ENCODE measurements at places on chromosomes 3 and 15.

- no peak overlapping the region for H3K27ac ChIP-seq
- H3K4me3 ChIP-seq, result no peak overlapping the region
- no peak for DNase-seq
- no peaks in the 10 kb centered on the region for H3K36me3 ChIP-seq
- H3K27me3 ChIP-seq, result no peaks in the 10 kb centered on the region
Observed at GRCh38 chr3:43038010-43038409, 58.9 kb downstream of the GASK1A start.

- H3K4me1 ChIP-seq, result no peaks in the 10 kb centered on the region
- H3K4me3 ChIP-seq, result no peak overlapping the region
- H3K27ac ChIP-seq, result no peak overlapping the region
- no peaks in the 10 kb centered on the region for H3K36me3 ChIP-seq
- DNase-seq, result no peak
Observed at GRCh38 chr3:94291686-94292085, 228.8 kb downstream of the NSUN3 start.

DNA sequence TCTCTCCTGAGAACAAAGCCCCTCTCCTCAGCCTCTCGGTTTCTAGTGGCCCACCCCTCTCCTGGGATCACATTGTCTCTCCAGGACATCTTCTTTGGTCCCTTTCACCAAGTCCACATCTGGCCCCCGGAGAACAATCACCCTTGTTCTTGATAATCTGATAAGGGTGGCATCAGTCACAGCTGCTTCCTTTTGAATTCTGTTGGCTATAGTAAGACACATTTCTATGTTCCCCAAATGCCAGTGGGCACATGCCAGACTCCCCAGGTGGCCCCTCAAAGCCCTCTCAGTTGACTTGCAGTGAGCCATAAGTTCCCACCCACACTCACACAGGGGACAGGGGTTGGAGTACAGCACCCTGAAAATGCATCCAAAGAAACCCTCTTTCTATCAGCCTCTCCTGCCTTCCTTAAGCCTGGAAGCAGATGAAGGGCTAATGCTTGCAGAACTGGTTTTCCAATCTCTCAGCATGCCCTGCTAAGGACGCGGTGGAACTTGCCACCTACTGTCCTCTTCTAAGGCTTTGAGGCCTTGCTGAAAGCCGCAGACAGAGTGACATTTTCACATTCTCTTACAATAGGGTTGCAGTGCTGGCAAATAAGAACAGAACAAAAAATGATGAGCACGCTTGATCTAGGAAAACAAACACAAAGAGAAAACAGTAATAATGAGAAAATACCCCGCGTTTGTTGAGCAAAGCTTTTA, 101.3 kb upstream of the SLCO3A1 start:
- H3K36me3 ChIP-seq, result no peaks in the 10 kb centered on the region
- H3K27me3 ChIP-seq, result no peaks in the 10 kb centered on the region

DNA sequence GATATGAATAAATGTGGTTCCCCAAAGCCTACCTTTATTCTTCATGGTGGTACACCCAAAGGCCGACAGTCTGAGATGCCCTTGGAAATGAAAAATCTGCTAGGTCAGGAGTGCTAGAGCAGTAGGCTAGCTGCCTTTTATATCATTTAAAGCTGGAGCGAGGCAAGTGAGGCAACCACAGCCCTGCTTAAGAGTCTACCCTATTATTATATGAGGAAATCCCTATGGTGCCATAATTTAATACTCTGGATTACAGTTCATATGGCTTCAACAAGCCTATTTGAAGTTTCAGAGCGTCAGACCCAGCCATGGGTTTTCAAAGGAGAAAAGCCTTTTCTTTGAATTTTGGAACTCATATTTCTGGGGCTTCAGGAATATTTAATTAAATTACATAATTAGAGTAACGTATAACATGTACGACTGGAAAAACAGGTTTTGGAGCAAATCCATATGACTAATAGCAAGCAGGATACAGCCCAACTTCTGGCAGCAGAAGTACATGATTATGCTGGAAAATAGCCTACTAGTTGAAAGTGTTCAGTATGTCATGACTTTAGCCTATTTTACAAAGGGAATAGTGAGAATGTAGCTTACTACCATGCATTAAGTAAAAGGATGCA, 18.0 kb upstream of the SLTM start:
- no peak overlapping the region for H3K27ac ChIP-seq
- H3K4me1 ChIP-seq, result peaks cover 4% of the 10 kb centered on the region

DNA sequence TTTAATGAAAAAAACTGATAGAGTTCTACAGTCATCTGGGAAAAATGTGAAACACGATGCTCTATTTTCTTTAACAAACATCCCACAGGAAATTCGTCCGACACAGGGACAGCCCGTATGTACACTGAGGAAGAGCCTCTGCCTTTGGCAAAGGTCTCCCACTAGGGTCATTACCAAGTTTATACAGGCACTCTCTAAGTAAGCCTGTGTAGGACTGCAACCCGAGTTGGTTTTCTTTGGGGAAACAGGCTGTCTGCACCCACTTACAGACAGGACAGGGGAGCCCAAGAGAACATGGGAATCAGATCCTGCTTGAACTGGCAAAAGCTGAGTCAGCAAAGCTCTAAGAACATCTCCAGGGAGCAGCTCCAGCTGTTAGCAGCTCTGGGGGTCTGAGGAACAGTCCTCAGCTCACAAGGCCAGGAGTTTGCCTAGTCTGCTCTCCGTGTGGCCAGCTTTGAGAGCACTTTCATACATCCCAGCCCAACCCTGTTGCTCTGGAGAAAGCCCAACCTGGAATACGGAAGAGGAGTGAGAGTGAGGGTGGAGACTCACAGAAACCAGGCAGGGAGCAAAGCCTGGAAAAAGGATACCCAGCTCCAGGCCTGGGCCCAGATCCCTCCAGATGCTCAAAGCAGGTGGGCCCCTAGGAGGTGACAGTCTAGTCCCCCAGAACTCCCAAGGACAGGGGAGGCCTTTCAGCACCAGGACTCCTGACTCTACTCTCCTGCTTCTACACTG, 1.9 kb downstream of the TBC1D2B start:
- H3K27me3 ChIP-seq, result no peaks in the 10 kb centered on the region
- DNase-seq, result no peak
- no peak overlapping the region for H3K27ac ChIP-seq
- no peak overlapping the region for H3K4me3 ChIP-seq

GRCh38 chr3:21417991-21418390, 333.0 kb downstream of the ZNF385D start:
- H3K27ac ChIP-seq, result no peak overlapping the region
- no peaks in the 10 kb centered on the region for H3K36me3 ChIP-seq
- H3K4me3 ChIP-seq, result no peak overlapping the region
- no peaks in the 10 kb centered on the region for H3K27me3 ChIP-seq
- no peak for DNase-seq

DNA sequence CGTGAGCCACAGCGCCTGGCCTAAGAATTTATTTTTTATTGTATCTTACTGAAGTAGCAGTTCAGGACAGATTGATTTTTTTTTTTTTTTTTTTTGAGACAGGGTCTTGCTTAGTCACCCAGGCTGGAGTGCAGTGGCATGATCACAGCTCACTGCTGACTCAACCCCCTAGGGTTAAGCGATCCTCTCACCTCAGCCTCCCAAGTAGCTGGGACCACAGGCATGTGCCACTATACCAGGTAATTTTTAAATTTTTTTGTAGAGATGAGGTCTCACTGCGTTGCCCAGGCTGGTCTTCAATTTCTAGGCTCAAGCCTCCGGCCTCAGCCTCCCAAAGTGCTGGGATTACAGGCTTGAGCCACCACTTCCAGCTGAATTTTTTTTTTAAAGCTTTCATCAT, 99.8 kb upstream of the HERC1 start:
- no peaks in the 10 kb centered on the region for H3K4me1 ChIP-seq
- no peak overlapping the region for H3K4me3 ChIP-seq
- H3K27ac ChIP-seq, result no peak overlapping the region
- DNase-seq, result no peak
- no peaks in the 10 kb centered on the region for H3K36me3 ChIP-seq
- H3K27me3 ChIP-seq, result no peaks in the 10 kb centered on the region

GRCh38 chr3:12193485-12194165, 34.9 kb upstream of the TIMP4 start:
- H3K27ac ChIP-seq, result no peak overlapping the region
- no peak overlapping the region for H3K4me3 ChIP-seq
- H3K27me3 ChIP-seq, result no peaks in the 10 kb centered on the region
- no peak for DNase-seq

GRCh38 chr3:23431764-23432163, 228.6 kb downstream of the UBE2E2 start:
- no peak for DNase-seq
- H3K4me3 ChIP-seq, result no peak overlapping the region
- no peak overlapping the region for H3K27ac ChIP-seq
- no peaks in the 10 kb centered on the region for H3K36me3 ChIP-seq
- peaks cover 10% of the 10 kb centered on the region for H3K4me1 ChIP-seq
- no peaks in the 10 kb centered on the region for H3K27me3 ChIP-seq

- DNase-seq, result no peak
- H3K27ac ChIP-seq, result no peak overlapping the region
- H3K27me3 ChIP-seq, result peaks cover 8% of the 10 kb centered on the region
- no peaks in the 10 kb centered on the region for H3K4me1 ChIP-seq
- H3K36me3 ChIP-seq, result no peaks in the 10 kb centered on the region
Observed at GRCh38 chr15:89490814-89491315, 5.5 kb downstream of the RHCG start.

GRCh38 chr3:147937341-147937740, 528.2 kb downstream of the ZIC1 start:
- H3K4me1 ChIP-seq, result peaks cover 8% of the 10 kb centered on the region
- H3K27me3 ChIP-seq, result no peaks in the 10 kb centered on the region
- H3K36me3 ChIP-seq, result no peaks in the 10 kb centered on the region

GRCh38 chr3:81732642-81733041, 28.8 kb downstream of the GBE1 start:
- no peak for DNase-seq
- no peak overlapping the region for H3K4me3 ChIP-seq
- H3K4me1 ChIP-seq, result no peaks in the 10 kb centered on the region
- H3K27ac ChIP-seq, result no peak overlapping the region

DNA sequence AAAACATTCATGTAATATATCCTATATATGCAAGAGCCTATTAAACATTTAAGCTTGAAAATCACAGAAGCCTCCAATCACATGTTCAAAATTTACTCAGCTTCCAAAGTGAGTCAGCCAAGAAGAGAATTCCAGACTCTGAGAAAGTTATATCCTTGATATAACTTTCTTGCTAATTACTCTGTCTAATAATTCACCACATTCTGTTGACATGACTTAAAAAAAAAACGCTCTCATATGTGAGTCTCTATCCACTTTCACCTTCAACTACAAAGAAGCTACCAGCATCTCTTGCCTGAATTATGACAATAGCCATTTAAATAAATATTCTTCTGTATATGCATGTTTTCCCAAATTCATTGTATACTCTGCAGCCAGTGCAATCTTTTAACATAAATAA, 1116.3 kb upstream of the CADM2 start:
- H3K4me3 ChIP-seq, result no peak overlapping the region
- H3K36me3 ChIP-seq, result no peaks in the 10 kb centered on the region
- no peaks in the 10 kb centered on the region for H3K4me1 ChIP-seq
- no peak overlapping the region for H3K27ac ChIP-seq
- H3K27me3 ChIP-seq, result no peaks in the 10 kb centered on the region

GRCh38 chr15:90851114-90851513, 17.3 kb upstream of the FURIN start:
- no peaks in the 10 kb centered on the region for H3K4me1 ChIP-seq
- no peak overlapping the region for H3K4me3 ChIP-seq
- H3K36me3 ChIP-seq, result no peaks in the 10 kb centered on the region
- no peak for DNase-seq

GRCh38 chr3:134029734-134030378, at the start of gene SLCO2A1:
Gene SLCO2A1 (minus strand): TSS chr3:134029925. CDS start chr3:134029802, 123 bp downstream.
- peak within 1 kb of the TSS; percentile 57 for H3K4me3 ChIP-seq

DNA sequence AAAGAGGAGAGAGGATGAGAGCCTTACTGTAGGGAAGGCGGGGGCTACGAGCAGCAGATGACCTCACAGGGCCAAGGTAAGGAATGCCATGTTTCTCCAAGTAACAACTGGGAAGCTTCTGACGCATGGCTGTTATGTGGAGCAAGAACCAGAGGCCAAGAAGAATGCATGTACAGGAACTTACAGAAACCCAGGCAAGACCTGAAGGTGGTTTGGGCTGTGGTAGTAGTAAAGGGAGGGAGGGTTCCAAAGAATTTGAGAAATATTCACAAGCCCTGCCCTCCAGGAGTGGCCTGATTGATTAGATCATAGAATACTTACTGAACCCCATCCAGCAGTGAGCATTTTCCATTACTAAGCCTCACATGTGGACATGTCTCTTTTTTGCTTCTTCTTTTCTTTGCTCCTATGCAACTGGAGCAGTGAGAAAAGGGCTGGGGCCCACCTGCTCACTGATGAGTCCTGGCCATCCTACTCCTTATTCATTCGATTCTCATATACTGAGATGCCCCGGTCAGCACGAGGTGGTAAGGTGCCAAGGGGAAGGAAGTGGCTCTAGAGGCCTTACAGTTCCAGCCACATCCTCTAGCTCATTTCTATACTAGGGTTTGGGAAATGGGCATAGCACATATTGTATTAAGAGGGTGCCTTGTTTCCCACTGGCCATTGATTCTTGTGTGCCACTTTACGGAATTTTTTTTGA, 8.3 kb upstream of the SLC12A8 start:
- DNase-seq, result no peak
- no peak overlapping the region for H3K27ac ChIP-seq
- H3K4me3 ChIP-seq, result no peak overlapping the region

DNA sequence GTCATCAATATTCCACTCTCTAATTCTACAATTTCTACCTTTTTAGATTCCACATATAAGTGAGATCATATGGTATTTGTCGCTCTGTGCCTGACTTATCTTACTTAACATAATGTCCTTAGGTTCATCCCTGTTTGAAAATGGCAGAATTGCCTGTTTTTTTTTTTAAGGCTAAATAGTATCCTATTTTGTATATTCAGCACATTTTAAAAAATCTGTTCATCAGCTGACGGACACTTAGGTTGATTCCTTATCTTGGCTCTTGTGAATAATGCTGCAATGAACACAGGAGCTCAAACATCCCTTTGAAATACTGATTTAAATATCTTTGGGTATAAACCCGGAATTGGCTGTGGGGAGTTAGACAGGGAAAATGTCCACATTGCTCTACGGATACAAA, 326.7 kb upstream of the THBS1 start:
- no peaks in the 10 kb centered on the region for H3K27me3 ChIP-seq
- no peak for DNase-seq
- no peak overlapping the region for H3K27ac ChIP-seq
- H3K36me3 ChIP-seq, result no peaks in the 10 kb centered on the region
- no peaks in the 10 kb centered on the region for H3K4me1 ChIP-seq
- H3K4me3 ChIP-seq, result no peak overlapping the region

- H3K4me3 ChIP-seq, result no peak overlapping the region
- no peak for DNase-seq
- peaks cover 3% of the 10 kb centered on the region for H3K36me3 ChIP-seq
- no peak overlapping the region for H3K27ac ChIP-seq
- H3K4me1 ChIP-seq, result no peaks in the 10 kb centered on the region
Observed at GRCh38 chr3:124811436-124811835, 75.7 kb downstream of the ITGB5 start.

- H3K4me3 ChIP-seq, result no peak overlapping the region
- DNase-seq, result no peak
- no peak overlapping the region for H3K27ac ChIP-seq
- no peaks in the 10 kb centered on the region for H3K27me3 ChIP-seq
- no peaks in the 10 kb centered on the region for H3K4me1 ChIP-seq
- no peaks in the 10 kb centered on the region for H3K36me3 ChIP-seq
Observed at GRCh38 chr3:77500721-77501120, 460.8 kb downstream of the ROBO2 start.

GRCh38 chr15:77981281-77982126, 96.0 kb downstream of the TBC1D2B start:
- no peak overlapping the region for H3K27ac ChIP-seq
- peak; percentile 41 for DNase-seq
- H3K27me3 ChIP-seq, result no peaks in the 10 kb centered on the region
- no peaks in the 10 kb centered on the region for H3K4me1 ChIP-seq

GRCh38 chr3:5304789-5305683, 117.5 kb downstream of the EDEM1 start:
- H3K36me3 ChIP-seq, result no peaks in the 10 kb centered on the region
- H3K4me3 ChIP-seq, result no peak overlapping the region
- no peak overlapping the region for H3K27ac ChIP-seq
- H3K4me1 ChIP-seq, result no peaks in the 10 kb centered on the region
- H3K27me3 ChIP-seq, result no peaks in the 10 kb centered on the region

Data from H1 (cell line).